ENCODE measurements at places on chromosomes 11 and 22.

DNA sequence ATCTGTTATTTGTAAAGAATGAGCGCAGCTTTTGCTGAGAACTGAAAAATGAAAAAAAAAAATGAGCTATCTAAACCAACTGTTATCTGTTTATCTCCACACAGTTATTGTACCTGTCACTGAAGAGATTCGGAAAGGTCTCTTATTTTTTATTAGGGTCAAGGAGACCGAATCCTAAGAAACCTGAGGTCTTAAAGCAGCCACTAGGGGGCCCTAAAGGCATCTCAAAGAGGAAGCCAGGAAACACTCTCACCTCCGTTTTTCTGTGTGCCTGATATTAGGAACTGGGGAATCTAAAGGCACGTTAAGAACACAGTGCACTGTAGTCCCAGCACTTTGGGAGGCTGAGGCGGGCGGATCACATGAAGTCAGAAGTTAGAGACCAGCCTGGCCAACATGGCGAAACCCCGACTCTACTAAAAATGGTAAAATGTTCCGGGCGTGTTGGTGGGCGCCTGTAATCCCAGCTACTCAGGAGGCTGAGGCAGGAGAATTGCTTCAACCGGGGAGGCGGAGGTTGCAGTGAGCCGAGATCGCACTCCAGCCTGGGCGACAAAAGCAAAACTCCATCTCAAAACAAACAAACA is 3.5 kb upstream of the LARGE1 start:
- no peak for DNase-seq

GRCh38 chr22:30704978-30705377 is 10.3 kb downstream of the OSBP2 start:
- no peak for DNase-seq

- DNase-seq: no peak
Observed at GRCh38 chr11:21612326-21612725, 580.6 kb upstream of the ANO5 start.

DNA sequence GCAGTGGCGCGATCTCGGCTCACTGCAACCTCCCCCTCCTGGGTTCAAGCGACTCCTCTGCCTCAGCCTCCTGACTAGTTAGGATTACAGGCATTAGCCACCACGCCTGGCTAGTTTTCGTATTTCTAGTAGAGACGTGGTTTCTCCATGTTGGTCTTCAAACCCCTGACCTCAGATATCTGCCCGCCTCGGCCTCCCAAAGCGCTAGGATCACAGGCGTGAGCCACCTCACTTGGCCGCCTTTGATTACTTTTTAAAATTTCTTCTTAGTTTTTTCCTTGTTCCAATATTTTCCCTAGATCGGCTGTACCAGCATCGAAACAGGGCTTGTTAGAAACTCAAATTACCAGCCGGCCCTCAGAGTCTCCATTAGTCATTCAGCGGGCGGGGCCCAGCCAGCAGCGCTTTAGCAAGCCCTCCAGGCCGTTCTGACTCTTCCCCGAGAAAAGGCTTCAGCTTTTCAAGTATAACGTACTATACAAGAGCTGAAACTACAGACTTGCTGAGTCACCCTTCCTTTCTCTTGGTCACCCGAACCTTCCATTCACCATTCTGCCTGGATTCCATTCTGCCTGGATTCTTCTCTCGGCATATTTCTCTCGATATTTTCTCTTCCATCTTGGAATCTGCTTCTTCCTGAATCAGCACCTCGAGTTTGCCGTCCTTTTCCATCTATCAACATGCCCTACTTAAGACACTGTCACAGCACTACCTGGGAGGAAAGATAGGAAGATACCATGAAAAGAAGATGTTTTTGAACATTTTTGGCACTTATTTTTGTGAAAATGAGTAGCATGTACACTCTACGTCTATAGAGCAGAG is 6.7 kb upstream of the CAPRIN1 start:
- DNase-seq: no peak

- DNase-seq: peak; percentile 70
Observed at GRCh38 chr22:46006379-46007002, 29.5 kb upstream of the WNT7B start.

GRCh38 chr11:111741751-111742150 is 24.4 kb downstream of the PPP2R1B start:
- DNase-seq: no peak

GRCh38 chr11:63869171-63869591 is 30.3 kb downstream of the MARK2 start:
- no peak for DNase-seq

GRCh38 chr22:36463783-36464184 is 17.7 kb downstream of the TXN2 start:
- no peak for DNase-seq

DNA sequence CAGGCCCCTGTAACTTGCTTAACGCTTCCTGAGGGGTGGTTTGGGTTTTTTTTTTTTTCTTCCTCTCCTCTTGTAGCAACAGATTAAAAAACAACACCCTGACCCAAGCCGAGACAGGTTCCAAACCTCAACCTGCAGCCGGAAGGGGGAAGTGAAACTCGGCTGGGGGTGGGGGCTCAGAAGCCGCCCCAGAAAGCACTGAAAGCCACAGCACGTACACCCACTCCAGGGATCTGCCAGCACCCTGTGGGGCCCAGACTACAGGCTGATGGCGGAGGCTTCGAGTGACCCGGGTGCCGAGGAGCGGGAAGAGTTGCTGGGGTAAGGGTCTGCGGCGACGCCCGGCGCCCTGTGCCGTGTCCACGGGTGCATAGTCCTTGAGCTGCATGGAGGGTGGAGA is at the start of gene LSP1:
Gene LSP1 (plus strand): TSS at position 208 of the 400 bp plus-strand sequence. CDS start 61 bp downstream, at position 269.
- peak; percentile 61 for DNase-seq

GRCh38 chr11:19995145-19995544 is 165.1 kb downstream of the DBX1 start:
- no peak for DNase-seq

GRCh38 chr22:46858181-46858771 is 95.8 kb downstream of the TBC1D22A start:
- DNase-seq: no peak

DNA sequence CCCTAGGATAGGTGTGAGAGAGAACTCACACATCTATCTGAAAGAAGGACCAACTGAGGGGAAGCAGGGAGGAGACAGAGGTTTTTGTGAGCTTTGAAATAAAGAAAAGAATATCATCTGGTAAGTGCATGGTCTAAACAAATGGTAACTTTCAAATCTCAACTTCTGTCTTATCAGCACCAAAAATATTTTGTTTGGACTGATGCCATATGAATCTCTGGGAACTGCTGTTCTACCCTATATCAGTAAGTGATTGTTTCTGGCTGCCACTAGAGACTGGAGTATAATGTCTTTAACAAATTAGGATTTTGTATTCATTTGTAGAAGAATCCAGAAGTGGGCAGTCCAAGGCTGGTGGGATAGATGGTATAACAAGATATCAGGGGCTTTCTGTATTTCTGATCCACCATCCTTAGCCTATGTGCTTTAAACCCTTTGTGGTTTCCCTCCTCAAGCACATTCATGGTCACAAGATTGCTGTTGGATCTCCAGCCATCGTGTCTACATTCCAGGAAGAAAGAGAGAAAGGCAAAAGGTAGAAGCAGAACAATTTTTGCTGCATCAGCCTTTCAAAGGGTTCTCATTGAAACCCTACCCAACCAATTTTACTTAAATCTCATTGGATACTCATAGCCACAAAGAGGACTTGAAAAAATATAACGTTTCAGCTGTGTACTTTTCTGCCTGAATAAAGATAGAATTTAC is 4.7 kb downstream of the HEPHL1 start:
- DNase-seq: no peak

GRCh38 chr11:15557457-15558230 is 442.9 kb downstream of the INSC start:
- DNase-seq: no peak

GRCh38 chr11:43574949-43575912 is 105.3 kb upstream of the HSD17B12 start:
- DNase-seq: no peak

DNA sequence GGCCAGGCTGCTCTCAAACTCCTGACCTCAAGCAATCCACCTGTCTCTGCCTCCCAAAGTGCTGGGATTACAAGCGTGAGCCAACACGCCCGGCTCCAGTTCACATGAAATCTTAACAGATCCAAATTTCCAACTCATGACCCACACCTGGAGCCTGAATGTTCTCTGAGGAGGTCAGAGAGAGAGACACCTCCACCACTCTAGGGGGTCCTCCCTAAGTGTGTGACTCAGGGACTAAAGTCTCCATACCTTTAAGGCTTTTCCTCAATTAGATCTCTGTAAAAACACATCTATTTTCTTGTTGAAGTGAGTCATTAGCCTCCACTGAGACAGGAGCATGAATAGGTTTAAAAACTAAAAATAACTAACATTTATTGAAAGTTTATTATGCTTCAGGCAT is 376.4 kb downstream of the CADM1 start:
- DNase-seq: no peak

DNA sequence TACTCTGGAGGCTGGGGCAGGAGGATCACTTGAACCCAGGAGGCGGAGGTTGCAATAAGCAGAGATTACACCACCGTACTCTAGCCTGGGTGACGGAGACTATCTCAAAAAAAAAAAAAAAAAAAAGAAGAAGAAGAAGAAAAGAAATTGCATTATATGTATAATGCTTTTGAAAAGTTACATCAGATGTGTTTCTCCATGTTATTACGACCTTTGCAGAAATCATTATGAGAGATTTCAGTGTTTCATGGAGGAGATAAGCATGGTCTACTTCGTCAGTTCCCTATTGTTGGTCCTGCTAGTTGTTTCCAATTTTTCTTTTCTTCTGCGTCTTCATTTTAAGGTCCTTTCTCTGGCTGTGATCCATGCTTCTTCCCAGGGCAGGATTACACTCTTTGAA is 3.0 kb downstream of the MIAT start:
- DNase-seq: no peak

DNA sequence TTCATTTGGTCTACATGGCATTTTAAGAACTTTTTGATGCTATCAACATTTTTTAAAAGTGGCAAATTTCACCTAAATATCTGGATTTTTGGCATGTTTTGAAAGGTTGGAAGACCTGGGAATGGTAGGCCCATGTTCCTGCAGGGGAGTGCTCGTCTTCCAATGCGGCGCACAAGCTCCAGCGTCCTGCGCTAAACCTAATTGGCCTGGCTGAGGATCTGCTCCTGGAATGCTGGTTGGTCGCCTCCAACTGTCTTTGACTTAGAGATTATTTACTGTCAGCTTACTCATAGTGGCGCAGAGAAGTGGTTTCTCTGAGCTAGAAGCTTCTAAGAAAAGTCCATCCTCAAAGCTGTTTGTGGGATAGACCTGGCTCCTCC is 626 bp upstream of the LIMK2 start:
- DNase-seq: no peak

DNA sequence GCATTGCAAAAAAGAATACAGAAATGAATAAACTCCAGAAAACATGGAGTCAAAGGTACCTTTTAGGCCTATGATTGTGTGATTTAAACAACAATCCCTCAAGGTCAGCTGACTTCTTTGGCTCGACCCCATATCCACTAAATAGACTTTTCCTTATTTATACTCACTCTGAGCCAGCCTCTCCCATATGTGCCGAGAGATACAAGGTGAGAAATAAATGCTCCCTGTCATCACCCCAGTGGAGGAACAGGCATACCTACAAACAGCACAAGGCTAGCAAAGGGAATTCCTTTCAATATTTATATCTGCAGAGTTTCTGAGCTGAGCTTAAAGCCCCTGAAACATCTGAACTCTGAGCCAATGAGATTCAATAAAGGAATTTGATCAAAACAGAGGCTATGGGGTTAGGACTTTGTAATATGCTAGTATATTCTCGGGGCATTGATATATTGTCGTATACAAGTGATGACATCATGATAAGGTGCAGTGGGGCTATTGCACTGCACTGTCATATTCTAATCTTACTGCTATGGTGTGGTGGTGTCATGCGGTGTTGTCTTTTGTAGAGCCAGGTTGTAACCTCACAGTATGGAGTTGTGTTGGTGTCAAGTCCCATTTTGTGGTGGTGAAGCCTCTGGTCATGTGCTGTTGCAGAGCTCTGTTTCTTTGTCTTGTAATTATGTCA is 56.0 kb upstream of the GALNT18 start:
- no peak for DNase-seq

GRCh38 chr22:27995801-27996528 is 76.9 kb upstream of the PITPNB start:
- no peak for DNase-seq

- DNase-seq: no peak
Observed at GRCh38 chr22:45107671-45108070, 56.1 kb upstream of the NUP50 start.

GRCh38 chr22:44623771-44624510 is 78.1 kb upstream of the PRR5 start:
- DNase-seq: no peak

DNA sequence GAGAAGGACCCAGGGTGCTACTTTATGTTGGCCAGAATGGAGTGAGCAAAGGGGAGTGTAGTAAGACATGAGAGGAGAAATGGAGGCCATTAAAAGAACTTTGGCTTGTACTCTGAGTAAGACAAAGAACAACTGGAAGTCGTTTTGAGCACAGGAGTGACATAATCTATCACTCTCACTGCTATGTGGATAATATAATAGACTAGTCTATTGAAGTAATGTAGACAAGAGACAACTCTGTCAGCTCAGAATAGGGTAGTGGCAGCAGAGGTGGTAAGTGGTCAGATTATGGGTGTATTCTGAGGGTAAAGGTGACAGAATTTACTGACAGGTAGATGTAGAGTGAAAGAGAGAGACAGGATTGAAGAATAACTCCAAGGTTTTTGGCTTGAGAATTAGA is 8.2 kb downstream of the KIF18A start:
- DNase-seq: no peak

GRCh38 chr22:49979587-49980264 is 19.2 kb downstream of the PIM3 start:
- no peak for DNase-seq

DNA sequence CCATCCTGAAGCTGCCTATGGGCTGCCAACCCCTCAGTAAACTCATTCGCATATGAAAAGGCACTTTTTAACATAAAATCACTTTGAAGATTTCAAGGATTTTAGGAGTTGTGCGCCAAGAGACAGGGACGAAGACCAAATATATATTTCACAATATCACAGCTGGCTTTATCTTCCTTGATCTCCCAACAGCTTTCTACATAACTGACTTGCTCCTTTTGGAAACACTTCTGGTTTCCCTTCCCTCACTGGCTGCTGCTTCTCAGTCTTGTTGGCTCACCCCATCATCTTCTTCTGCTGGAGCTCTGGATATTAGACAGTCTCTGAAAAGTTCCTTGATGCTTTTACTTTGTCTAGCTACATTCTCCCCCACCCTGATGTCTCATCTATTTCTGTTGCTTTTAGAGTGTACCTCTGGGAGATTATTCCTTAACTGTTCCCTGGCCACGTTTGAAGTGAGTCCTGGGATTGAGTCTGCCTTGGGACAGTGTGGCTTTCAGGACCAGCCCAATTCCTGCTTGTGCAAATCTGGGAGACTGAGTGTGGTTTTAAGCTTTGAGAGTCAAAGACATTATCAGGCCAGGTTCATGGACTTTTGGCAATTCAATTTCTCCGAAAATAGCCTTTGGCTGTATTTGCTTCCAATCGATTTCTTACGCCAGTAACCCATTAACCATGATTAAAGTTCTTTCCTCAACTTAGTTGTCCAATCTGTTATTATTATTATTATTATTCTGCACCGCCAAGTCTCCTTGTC is 30.9 kb upstream of the NNMT start:
- no peak for DNase-seq

Data from T-helper 1 cell (primary cell).